ENCODE measurements at places on chromosomes 4 and X. TPM values are rescaled to one million over a fixed set of nuclear protein-coding genes. Genes with fewer than 3 reads are reported as not detected.

The POLN gene
- polyA plus RNA-seq = 8.9 TPM

- H3K36me3 ChIP-seq = no peaks in the 10 kb centered on the region
- H3K27ac ChIP-seq = no peak overlapping the region
- no peaks in the 10 kb centered on the region for H3K27me3 ChIP-seq
- H3K4me3 ChIP-seq = no peak overlapping the region
- no peaks in the 10 kb centered on the region for H3K4me1 ChIP-seq
These were observed 621.8 kb upstream of the GALNT7 start for GRCh38 chr4:172546782-172547181.

DNA sequence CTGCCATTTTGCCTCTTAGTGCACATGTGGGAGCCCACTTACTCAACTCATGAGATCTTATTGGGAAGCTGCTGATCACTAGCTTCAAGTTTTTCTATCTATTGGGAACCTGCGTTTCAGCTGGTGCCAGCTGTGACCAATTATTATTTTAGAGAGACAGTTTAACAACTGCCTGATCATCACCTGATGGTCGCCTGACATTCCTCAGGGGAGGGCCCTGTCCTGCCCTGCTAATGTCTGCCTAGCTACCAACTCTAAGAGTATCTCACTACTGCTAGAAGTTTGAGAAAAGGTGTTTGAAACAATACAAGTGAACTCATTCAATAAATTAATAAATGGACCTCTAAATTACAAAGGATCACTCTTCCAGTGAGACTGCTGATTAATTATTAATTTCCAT, 95.5 kb downstream of the PCDH7 start:
- H3K27ac ChIP-seq = no peak overlapping the region
- H3K27me3 ChIP-seq = no peaks in the 10 kb centered on the region
- no peaks in the 10 kb centered on the region for H3K36me3 ChIP-seq
- no peak for DNase-seq
- no peak overlapping the region for H3K4me3 ChIP-seq

The SSX2B gene
- polyA plus RNA-seq = not detected

The HAND2 gene
- not detected for polyA plus RNA-seq

The FAAH2 gene
- 4.7 TPM for polyA plus RNA-seq

GRCh38 chr4:182271731-182272130, 28.5 kb downstream of the TENM3 start:
- no peaks in the 10 kb centered on the region for H3K4me1 ChIP-seq
- H3K36me3 ChIP-seq = no peaks in the 10 kb centered on the region
- no peaks in the 10 kb centered on the region for H3K27me3 ChIP-seq

The BMP3 gene
- 2.9 TPM for polyA plus RNA-seq

- no peaks in the 10 kb centered on the region for H3K36me3 ChIP-seq
- H3K27ac ChIP-seq = no peak overlapping the region
- H3K4me1 ChIP-seq = peaks cover 9% of the 10 kb centered on the region
These were observed 1.0 kb upstream of the STARD8 start for GRCh38 chrX:68646421-68646820.

The DGAT2L6 gene
- polyA plus RNA-seq = not detected

DNA sequence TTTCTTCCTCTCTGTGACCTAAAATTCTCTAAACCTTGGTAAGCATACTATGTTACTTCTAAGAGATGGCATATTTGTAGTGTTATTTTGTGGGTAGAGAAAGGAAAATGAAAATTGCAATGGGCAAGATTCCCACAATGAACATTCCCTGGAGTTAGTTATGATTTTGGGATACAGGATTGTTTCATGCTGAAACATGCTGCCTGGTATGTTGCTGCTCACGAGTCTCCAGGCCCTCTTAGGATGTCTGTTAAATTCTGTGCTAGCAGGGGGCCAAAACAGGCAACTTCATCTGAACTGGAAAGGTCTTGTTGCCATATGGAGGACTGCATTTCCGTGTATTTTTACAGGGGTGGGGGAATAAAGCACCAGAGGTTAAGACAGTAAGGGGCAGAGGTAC, 18.9 kb upstream of the MSMO1 start:
- no peak overlapping the region for H3K4me3 ChIP-seq
- DNase-seq = no peak
- no peak overlapping the region for H3K27ac ChIP-seq
- no peaks in the 10 kb centered on the region for H3K4me1 ChIP-seq
- H3K27me3 ChIP-seq = no peaks in the 10 kb centered on the region
- H3K36me3 ChIP-seq = peaks cover 2% of the 10 kb centered on the region

- H3K36me3 ChIP-seq = peaks cover 16% of the 10 kb centered on the region
- H3K27ac ChIP-seq = no peak overlapping the region
- peaks cover 9% of the 10 kb centered on the region for H3K27me3 ChIP-seq
- H3K4me1 ChIP-seq = peaks cover 8% of the 10 kb centered on the region
- no peak for DNase-seq
These were observed 48.5 kb upstream of the CLCN4 start for GRCh38 chrX:10108288-10108687.

The GUCY1B1 gene
- 47.2 TPM for polyA plus RNA-seq

The FAM9B gene
- polyA plus RNA-seq = 0.18 TPM

The SPANXN5 gene
- not detected for polyA plus RNA-seq

- H3K27me3 ChIP-seq = no peaks in the 10 kb centered on the region
- H3K4me1 ChIP-seq = no peaks in the 10 kb centered on the region
- no peak for DNase-seq
These were observed 989.2 kb upstream of the SLIT2 start for GRCh38 chr4:19262467-19262866.

- no peaks in the 10 kb centered on the region for H3K36me3 ChIP-seq
- H3K4me3 ChIP-seq = no peak overlapping the region
- H3K27ac ChIP-seq = no peak overlapping the region
- no peaks in the 10 kb centered on the region for H3K4me1 ChIP-seq
- no peak for DNase-seq
- H3K27me3 ChIP-seq = no peaks in the 10 kb centered on the region
These were observed 137.2 kb upstream of the PGRMC2 start for GRCh38 chr4:128424527-128425497.
